ENCODE measurements at places on chromosomes 11 and 22. TPM values are rescaled to one million over a fixed set of nuclear protein-coding genes. Genes with fewer than 3 reads are reported as not detected.
A peak's percentile ranks its signal among the peaks of the same experiment; 100 is the strongest.

DNA sequence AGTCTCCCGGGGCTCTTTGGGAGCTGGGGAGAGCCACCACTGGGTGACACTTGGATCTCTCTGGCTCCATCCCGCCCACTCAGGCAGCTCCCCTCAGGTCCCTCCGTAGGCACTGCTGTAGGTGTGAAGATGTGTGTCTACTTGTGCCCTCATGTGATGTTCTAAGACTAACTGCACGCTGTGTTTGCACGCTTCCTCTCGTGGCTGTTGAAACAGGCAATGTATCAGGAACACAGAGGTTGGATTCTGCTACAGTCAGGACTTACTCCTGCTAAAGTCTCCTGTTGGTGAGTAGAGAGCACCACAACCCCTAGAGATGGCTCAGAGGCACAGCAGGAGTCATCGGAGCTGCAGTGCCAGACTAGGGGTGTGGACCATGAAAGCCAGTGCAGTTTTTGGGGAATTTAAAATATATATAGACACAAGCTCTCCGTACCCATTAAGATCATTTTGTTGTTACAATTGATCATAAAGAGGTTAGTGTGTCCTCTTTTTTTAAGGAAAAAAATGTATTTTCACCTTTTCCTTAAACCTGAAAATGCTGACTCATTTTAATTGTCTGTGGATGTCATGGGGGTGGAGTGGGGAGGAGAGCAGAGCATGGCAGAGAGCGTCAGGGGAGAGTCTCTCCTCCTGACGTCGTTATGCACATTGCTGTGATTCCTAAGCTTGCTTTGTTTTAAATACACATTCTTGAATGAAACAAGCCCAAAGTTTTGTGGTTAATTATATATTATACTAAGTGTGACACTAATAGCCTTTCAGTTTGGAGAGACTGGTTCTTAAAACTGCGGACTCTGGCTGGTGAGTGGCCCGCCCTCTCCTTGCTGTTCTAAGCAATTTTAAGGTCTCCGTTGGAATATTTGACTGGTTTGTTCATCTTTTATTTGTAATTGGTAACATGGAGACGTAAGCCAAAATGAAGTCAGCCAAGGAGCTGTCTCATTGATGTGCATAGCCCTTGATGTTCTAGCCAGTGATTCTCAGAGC lies 16.2 kb upstream of the CTTN start:
- peak; percentile 38 for DNase-seq

DNA sequence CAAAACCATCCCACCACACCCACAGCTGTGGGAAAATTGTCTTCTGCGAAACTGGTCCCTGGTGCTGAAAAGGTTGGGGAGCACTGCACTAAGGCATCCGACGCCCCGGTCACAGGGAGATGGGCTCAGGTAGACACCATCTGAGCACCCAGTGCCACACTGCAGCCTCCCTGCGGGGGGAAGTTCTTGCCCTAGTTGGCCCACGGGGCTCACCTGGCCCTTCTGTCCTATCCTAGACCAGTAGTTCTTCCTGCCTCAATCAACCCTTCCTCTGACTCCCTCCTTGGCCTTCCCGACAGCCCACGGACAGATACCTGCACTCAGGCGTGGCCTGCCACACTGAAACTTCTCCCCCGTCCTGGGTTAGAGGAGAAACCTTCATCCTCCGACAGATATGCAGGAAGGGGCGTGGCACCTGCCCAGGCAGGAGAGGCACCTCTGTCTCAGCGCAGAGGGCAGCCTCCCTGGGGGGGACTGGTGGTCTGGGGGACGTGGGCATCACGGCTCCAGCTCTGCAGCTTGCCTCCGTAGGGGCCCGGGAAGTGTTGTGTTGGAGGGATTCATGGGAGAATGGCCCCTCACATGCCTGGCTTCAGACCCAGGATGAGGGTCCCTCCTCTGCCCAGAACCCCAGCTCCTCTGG lies 4.5 kb downstream of the ANO9 start:
- no peak for DNase-seq

DNA sequence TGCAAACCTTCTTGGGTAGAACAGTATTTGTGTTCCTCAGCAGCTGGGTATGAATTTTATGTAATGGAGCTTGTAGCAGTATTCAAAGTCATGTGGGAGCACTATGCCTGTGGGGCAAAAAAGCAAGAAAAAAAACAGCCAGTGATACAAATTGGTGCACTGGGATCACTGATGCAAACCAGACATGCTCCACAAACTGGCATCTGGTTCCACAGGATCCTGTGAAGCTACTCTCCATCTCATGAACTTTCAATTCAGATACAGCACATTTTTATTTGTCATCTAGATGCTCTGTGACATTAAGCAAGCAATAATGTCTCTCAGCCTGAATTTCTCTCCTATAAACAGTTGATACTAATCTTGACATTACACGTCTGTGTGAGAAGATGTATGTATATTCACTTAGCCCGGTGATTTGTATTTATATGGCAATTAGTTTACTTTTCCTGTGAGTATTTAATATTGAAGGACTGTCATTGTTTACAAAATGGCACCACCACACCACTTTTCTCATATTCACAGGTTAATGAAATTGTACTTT lies 208.5 kb upstream of the GRIA4 start:
- no peak for DNase-seq

DNA sequence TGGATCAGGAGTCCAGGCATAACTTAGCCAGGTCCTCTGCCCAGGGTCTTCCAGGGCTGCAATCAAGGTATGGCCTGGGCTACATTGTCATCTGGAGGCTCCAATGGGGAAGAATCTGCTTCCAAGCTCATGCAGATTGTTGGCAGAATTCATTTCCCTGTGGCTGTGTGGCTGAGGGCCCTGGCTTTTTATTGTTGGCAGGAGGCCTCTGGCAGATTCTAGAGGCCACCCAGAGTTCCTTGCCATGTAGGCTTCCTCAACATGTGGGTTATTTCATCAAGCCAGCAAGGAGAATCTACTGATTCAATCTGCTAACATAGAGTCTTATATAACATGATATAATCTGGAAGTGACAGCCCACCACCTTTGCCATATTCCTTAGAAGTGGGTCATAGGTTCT lies 16.4 kb upstream of the EP300 start:
- DNase-seq: no peak

- DNase-seq: no peak
Measured at GRCh38 chr11:12680246-12680939, 6.2 kb downstream of the TEAD1 start.

Gene SMIM38
- polyA plus RNA-seq: not detected

Gene MOGAT2
- not detected for polyA plus RNA-seq

Data from muscle of arm (tissue), 14 donors.